Colonic mucosa (tissue), 4 donors: ENCODE measurements at places on chromosomes 12 and 14.
A peak's percentile ranks its signal among the peaks of the same experiment; 100 is the strongest.

- DNase-seq = no peak
Measured at GRCh38 chr12:52730383-52730782, 27.1 kb upstream of the KRT77 start.

DNA sequence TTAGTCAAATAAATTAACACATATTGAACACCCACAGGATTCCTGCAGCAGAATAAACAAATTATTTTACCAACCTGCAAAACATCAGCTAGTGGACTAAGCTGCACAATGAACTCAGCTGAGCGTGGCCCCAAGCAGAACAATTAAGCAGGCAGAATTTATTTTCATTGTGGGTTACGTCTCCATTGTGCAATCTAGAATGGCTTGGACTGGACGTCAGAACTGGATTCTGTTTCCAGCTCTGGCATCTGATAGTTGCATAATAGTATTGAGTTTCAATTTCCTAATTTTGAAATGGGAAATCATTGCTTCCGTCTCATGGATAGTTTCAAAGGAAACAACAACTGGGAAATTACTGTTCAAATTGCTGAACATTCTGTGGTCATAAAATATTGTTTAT is 35.5 kb upstream of the RERG start:
- no peak for DNase-seq

- DNase-seq = peak; percentile 88
Measured at GRCh38 chr14:100547633-100548294, 39.5 kb downstream of the BEGAIN start.

GRCh38 chr12:66647034-66647691 is 31.7 kb downstream of the GRIP1 start:
- DNase-seq = no peak

GRCh38 chr14:23009939-23010726 is at the start of gene C14orf93:
C14orf93 (minus strand) TSS chr14:23010143; CDS start chr14:22999023, 11,120 bp downstream.
- peak; percentile 90 for DNase-seq

- DNase-seq = no peak
Measured at GRCh38 chr12:122003651-122004611, 17.8 kb upstream of the BCL7A start.

DNA sequence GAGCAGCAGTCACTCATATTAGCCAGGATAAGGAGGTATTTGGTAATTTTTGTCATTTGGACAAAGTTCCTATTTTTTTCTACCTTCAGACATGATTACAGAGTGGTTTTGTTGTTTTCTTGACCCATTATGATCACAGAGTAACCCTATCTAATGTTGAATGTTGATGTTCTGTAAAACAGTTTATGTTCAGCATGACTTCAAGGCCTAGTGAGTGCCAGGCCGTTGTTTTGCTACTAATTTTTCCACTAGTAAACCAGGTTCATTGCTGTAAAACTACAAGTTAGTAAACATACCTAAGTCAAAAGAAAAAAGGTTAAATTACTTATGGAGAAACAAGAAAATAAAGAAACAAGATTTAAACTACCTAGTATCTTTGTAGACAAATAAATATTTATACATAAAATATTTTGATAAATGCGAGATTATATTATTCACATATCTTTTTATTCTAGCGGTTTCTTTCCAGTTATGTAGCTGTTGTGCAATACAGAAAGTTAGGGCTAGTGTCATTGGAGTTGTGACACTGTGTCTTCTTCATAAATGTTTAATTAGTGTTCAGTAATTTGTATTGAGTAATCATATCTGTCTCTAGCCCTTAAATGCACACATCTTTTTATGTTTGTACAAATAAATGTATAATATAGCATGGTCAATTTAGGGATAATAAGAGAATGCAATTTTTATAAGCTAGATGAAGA is 16.5 kb downstream of the ETNK1 start:
- DNase-seq = no peak

GRCh38 chr12:37547611-37548010 is 769.0 kb upstream of the ALG10B start:
- DNase-seq = no peak
